ENCODE measurements at places on chromosomes 3 and 15.

DNA sequence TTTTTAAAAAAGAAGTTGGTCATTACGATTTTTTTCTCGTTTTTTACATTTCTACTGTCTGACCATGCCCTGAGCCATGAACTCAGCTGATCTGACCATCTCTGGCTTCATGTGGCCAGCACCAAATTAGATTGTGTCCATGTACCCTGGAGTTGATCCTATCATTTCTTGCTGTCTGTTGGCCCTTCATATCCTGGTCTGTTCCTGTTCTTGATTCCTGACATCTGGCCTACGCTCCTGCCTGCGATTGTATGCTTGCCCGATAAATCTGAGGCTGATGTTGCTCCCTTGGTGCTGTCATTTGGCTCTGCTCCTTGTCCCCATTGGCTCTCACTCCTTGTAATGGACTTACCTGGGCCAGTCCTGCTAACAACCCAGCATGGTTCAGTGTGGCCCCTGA, 89.8 kb upstream of the IGSF10 start:
- DNase-seq: no peak

DNA sequence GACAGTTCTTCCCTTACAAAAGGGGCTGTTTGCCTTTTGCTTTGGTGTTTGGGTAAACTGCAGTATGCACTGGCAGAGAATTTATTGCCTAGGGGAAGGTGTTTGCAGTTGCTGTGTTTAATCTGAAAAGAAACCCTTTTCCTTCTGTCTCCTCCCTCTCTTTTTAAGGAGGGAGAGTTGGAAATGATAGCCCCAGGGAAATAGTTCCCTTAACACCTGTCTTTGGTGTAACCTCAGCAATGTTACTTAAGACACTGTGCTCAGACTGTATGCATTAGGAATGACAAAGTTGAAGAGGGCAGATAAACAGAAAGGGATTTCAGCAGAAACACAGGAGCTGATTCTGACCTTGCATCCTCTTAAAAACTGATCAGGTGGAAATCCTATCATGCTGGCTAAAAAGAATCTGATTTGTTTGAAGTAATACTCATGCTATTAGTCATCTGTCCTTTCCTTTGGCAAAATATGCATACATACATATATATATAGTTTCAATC, 125.4 kb downstream of the TP63 start:
- no peak for DNase-seq

GRCh38 chr3:16789344-16790120, 95.2 kb upstream of the PLCL2 start:
- no peak for DNase-seq

DNA sequence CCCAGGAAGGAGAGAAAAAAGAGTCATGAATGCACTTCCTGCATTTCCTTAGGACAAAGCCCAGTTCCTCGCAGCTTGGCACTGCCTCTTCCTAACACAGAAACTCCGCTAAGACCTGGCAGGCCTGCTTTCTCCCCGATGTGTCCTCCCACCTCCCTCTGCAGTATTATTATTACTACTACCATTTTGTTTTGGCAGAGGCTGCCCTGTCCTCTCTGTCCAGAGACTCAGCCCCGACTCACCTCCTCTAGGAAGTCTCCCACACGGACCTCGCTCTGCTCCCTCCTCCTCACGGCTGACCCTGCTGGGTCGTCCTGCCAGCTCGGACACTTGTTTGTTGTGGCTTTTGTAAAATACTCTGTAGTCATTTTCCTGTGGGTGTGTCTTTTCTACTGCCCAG, 107.2 kb upstream of the HACD2 start:
- no peak for DNase-seq

DNA sequence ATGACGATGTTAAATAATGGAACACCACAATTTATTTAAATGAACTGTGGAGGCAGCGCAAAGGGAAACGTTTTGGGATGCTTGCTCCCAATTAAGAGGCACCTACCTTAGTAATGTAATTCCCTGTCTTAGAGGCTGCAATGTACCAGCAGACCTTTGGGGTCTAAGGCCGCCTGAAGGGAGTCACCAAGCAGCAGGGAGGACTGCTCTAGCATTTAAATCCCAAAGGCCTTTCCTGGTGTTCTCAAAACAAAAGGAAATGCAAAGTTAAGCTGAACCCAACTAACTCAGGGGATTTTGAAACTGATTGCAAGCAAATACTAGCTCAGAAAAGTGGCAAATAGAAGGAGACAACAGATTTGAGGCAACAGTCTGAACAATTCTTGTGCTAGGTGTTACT, 510.8 kb downstream of the GABRG3 start:
- DNase-seq: no peak

GRCh38 chr15:40543082-40543481, 21.8 kb downstream of the CCDC32 start:
- no peak for DNase-seq

GRCh38 chr15:29126821-29127461, 142.7 kb downstream of the NSMCE3 start:
- no peak for DNase-seq

DNA sequence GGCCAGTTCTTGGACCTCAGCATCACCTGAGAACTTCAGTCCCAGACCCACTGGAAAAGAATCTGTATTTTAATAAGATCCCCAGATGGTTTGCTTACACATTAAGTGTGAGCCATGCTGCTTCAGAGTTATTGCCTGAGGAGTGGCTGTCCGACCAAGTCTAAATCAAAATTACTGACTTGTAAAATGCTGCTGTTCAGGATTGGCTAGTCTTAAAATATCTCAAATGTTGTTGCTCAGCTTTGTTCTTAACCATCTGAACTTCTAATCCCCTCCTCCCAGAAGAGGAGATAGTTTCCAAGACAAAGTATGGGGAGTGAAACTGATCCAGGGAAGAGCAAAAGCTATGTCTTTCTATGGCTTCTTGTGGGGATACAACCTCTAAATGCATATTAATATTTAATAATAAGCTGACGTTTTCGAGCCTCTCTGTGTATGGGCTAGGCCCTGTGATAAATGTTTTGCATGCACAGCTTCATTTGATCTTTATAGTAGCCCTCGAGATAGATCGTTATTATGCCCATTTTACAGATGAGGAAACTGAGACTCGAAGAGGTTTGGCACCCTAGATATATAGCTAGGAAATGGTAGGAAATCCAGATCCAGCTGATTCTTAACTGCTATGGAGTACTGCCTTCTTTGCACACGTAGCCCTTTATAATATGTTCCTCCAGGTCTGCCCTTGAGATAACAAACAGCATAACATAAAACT, 52.2 kb downstream of the DNASE1L3 start:
- DNase-seq: no peak

DNA sequence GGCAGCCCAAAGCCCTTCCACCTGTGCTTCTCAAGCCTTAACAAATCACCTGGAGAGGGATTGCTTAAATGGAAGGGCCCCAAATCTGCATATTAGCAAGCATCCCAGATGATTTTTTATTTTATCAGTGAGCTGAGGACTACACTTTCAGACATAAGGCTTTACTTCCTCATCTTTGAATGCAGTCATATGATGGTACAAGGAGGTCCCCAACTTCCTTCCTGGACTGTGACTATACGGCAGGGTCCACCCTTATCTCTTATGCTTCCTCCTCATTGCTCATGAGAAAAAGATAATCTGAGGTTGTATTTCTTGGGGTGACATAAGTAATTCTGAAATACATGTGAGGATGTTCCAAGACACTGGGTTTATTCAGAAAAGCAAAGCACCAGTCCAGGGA, 13.7 kb upstream of the HEG1 start:
- no peak for DNase-seq

GRCh38 chr3:152491922-152492321, 223.2 kb downstream of the MBNL1 start:
- no peak for DNase-seq

- DNase-seq: peak; percentile 6
Measured at GRCh38 chr3:60497902-60498301, 753.4 kb downstream of the FHIT start.

- DNase-seq: no peak
Measured at GRCh38 chr3:117285737-117286136, 576.2 kb downstream of the TUSC7 start.

- DNase-seq: no peak
Measured at GRCh38 chr3:34301313-34301712, 502.9 kb downstream of the PDCD6IP start.

GRCh38 chr15:64237677-64238076, 74.9 kb upstream of the PPIB start:
- DNase-seq: no peak

GRCh38 chr3:66442254-66443117, 58.3 kb downstream of the LRIG1 start:
- DNase-seq: no peak

DNA sequence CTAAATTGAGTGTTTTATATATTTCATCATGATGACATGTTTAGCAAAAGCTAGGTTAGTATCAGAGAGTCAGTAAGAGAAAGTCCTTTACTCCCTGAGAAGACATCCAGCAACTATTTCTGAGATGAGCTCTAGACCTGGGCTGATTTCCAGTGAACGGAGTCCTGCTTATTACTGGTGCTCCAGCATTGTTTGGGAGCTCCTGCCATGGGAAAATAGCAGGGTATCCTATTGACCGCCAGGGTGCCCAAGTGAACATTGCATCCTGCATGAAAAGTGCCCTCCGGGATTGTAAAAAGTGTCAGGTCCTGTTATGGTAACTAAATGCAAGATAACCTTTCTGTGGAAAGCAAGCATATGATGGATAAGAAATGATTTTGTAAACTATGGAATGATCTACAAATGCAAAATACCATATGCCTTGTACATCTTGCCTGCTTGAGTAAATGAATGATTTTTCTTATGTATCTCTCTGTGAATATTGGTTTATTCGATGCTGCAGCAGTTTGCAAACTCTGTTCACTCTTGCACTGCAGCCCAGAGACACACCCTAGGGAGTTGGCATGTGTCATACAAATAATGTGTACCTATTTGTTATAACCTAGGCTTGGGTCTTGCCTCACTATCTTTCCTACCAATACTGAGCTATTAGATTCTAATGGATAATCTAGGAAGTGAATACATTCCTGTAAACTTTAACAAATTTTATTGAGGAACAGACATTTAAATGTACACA, 96.7 kb downstream of the IL5RA start:
- no peak for DNase-seq

DNA sequence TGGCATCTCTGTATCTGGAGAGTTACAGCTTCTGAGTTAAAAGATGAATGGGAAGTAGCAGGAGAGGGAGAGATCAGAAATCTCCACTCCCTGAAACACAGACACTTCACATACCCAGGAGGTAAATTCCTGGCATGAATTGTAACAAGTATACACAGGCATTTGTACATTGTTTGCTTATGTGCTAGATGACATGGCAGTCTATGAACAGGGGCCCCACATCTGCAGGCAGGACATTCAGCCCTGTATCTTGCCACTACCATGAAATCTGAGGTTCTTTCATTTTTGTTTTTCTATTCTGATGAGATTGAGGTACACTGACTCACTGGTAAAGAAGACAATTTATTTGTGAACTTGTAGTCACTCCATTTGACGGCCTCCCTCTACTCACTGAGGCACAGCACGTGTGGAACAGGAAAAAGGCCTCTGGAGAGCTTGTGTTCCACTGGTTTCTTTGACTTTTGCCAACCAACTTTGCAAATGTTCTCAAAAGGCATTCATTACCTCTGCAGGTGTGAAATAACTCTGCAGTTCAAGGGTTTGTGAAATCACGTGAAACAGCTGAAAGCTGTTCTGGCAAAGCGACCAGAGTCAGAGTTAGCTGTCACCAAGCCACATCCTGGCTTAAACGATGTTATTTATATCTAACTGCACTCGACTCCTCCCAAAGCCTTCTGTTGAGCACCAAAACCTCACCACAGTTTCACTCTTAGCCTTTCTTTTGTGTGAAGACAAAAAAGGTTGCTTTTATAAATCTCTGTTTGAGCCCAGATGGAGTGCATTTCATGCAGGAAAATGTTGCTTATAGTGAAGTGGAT, 401.3 kb upstream of the CFAP20DC start:
- peak; percentile 47 for DNase-seq

DNA sequence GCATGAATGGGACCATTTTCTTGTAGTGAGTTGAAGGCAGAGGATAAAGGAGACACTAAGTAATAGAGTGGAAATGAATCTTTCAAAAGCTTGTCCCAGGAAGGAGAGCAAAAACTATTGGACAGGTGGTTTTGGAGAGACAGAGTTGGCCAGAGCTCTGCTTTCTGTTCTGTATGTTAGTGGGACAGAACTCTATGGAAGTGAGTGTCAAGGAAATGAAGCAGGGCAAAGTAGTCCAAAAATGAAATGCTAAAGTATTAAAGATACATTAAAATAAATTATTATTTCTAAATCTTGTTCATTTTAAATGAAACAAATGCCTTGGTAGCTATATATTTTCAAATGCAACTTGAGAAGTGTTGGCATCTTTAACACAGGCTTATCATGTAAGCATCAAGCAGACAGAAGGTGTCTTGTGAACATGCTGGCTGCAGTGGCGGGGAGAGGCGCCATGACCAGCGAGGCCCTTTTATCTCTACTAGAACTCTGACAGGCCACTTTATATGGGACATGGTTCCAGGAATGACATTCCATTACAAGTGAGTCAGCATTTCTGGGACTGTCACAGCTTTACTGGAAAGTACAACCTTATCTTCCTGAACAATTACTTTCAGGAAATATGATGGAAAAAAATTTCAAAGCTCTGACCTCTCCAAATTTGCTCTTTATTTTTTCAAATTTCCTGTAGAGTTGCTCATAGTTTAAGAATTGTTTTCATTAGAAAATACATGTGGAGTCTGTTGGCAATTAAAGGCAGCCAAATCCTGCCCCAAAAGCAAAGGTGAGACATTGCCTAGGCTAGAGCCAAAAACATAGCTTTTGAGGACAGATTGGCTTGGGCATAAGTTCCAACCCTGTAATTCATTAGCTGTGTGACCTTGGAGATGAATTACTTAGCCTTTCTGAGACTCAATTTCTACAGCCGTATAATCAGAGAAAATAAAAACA, 106.5 kb downstream of the ECT2 start:
- DNase-seq: no peak

- no peak for DNase-seq
Measured at GRCh38 chr15:70160267-70160666, 62.5 kb upstream of the TLE3 start.

- DNase-seq: no peak
Measured at GRCh38 chr3:156477323-156477722, 77.6 kb downstream of the SSR3 start.

DNA sequence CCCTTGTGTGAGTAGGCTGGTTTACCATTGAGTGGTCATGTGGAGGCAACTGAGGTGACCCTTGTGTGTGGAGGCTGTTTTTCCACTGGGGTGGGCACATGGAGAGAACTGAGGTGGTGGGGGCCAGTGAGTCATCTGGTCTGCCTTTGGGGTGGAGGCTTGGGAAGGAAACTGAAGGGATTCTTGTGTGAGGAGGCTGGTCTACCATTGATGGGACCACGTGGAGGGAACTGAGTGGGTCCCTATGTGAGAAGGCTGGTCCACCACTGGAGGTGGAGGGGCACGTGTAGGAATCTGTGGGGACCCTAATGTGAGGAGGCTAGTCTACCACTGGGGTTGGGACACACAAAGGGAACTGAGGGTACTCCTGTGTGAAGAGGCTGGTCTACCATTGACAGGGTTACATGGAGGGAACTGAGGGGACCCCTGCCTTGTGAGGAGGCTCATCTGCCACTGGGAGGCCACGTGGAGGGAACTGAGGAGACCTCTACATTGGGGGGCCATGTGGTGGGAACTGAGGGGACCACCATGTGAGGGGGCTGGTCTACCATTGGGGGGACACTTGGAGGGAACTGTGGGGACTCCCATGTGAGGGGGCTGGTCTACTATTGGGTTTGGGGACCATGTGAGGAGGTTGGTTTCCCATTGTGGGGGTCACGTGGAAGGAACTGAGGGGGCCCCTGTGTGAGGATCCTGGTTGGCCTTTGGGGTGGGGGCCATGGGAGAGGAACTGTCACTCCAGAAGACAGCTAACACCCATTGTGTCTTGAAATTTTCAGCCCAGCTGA, 164.5 kb downstream of the WNT7A start:
- no peak for DNase-seq

GRCh38 chr15:52114261-52115055, 1.9 kb upstream of the BCL2L10 start:
- DNase-seq: no peak
